ENCODE measurements at places on chromosomes 3 and 15.

- DNase-seq = no peak
Measured at GRCh38 chr3:165502707-165503106, 306.5 kb upstream of the SLITRK3 start.

DNA sequence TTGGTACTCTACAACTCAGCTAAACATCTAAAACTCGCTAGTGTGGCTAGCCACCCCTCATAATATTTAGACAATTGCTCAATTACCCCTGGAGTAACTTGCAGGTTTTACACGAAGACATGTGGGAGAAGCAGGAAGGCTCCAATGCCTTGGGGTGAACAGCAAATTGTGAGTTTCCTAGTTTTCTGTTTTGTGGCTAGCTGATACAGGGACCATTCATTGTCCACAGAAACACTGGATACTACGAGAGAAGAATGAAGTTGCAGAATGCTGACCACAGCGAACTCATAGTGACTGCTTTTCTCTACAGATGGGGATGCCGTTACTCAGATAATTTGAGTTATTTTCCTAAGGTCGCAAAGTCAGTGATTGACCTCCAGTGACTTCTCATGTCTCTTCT lies 212.9 kb downstream of the P3H2 start:
- no peak for DNase-seq

GRCh38 chr15:26910715-26911114 lies 43.9 kb downstream of the GABRA5 start:
- DNase-seq = no peak

GRCh38 chr3:105255350-105255749 lies 111.4 kb upstream of the ALCAM start:
- DNase-seq = no peak

DNA sequence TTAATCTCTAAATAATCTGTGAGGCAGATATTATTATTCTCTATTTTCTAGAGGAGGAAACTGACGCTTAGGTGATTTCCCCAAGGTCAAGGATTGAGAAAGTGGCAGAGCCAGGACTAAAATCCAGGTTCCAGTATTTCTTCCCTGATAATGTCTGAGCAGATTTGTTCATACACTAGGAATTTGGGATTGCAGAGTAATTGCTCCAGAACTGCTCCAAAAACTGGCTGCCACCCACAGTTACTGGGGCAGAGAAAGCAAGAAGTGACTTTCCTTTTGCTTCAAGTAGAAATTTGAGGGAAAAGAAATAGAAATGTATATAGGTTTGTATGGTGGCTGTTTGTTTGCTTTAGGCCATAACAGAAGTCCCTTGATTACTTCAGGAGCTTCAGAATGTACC lies 60.6 kb downstream of the SLC12A8 start:
- no peak for DNase-seq

Data from stimulated activated CD8-positive, alpha-beta memory T cell treated with anti-CD3 and anti-CD28 coated beads, Interleukin-7, amount 100 ng/mL, for 4 hours (primary cell).